ENCODE measurements at places on chromosomes 11 and 22. TPM values are rescaled to one million over a fixed set of nuclear protein-coding genes. Genes with fewer than 3 reads are reported as not detected.

The C11orf91 gene
- not detected for total RNA-seq

The DDX6 gene
- 239 TPM for total RNA-seq

The RABL2B gene
- 22.6 TPM for total RNA-seq

The NRIP3 gene
- total RNA-seq: 2.3 TPM

Data from activated naive CD4-positive, alpha-beta T cell treated with anti-CD3 and anti-CD28 coated beads, Interleukin-2, amount 50 U/mL, for 72 hours (primary cell).